SK-N-MC (cell line): ENCODE measurements at places on chromosomes 6 and 20.

- DNase-seq = no peak
Measured at GRCh38 chr20:38973107-38973506, 11.0 kb downstream of the DHX35 start.

- DNase-seq = no peak
Measured at GRCh38 chr6:113281431-113281830, 575.7 kb upstream of the MARCKS start.

DNA sequence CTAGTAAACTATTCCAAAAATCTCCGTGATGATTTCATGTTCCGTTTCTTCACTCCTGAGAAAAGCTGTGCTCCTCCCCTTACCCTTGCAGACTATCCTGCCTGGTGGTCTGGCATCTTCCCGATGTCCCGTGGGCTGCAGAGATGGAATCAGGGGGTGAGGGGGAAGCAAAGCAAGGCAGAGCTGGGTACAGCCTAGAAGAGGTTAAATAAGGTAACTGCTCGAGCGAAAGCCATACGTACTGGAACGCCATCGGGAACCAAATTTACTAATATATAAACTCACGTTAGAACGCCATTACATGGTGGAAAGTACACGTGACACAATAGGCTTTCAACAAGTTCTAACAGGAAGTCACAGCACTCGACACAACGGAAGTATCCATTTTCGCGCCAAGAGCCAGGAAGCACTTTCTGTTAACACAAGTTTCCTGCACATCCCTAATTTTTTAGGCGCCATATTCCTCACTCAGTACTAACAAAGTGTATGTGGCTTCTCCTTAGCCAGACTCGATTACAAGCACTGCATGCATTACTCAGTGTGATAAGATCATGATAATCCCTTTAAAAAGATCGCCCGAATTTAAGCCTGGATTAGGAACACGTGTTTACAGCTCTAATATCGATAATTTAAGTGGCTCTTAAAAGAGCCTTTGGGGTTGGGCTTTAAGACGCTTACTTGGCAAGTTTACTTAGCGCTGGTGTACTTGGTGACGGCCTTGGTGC, 101.6 kb upstream of the PRSS16 start:
- peak; percentile 79 for DNase-seq

DNA sequence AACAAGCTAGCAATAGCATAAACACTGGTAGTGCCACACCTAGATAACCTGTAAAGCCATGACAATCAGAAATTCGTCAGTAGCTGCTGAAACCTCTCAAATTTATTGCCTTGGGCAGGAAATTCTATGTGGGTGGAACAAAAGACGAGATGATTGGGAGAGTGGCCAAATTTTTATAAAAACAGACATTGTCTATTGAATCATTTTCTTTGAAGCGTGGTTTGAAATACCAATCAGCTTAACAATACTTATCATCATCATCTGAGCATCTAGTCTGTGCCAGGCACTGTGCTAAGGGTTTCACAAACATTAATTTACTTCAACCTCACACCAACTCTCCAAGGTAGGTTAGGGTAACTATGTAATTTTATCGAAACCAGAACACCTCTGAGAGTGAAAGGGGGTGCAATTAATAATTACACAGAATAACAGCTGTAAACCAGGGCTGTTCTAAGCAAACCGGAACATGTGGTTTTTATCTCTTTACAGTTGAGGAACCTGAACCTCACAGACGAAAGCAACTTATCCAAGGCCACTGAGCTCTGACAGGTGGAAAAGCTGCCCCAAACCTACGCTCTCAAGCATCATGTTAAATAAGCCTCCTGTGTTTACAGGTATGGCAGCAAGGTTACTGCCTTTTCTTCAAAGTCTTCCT, 43.4 kb downstream of the NHSL1 start:
- DNase-seq = no peak

DNA sequence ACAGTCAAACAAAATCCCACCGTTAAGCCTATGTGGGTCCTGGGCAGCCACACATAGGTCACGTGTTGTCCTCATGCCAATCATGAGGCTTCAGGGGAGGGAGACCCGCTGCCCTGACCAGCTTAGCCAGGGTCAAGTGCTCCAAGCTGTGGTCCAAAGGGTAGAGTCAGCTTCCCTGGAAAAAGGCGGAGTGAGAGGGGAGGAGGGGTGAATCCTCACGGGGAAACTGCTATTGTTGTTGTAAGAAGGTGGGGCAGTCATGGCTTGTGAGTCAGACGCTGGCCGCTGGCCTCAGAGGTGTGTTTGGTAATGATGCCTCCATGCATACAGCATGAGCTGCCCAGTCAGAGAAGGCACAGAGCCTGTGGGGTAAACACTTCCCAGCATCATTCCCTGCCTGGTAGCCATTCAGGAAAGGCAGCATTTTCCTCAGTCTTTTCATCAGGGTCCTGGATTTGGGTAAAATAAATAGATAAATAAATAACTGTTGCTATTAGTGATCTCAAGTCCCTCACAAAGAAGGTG, 8.7 kb downstream of the CST3 start:
- DNase-seq = no peak

DNA sequence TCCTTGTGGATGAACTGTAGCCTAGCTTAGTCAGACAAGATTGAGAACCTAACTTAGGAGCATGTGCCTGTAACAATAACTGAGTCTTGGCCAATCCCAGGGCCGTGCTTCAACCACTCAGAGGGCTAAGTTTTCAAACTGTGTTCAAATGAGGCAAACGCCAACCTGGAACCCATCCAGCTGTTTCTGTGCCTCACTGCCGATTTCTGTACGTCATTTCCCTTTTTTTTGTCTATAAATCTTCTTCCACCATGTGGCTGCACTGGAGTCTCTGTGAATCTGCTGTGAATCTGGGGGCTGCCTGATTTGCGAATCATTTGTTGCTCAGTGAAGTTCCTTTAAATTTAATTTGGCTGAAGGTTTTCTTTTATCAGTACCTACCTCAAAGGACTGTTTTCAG, 115.0 kb upstream of the CHD6 start:
- no peak for DNase-seq

DNA sequence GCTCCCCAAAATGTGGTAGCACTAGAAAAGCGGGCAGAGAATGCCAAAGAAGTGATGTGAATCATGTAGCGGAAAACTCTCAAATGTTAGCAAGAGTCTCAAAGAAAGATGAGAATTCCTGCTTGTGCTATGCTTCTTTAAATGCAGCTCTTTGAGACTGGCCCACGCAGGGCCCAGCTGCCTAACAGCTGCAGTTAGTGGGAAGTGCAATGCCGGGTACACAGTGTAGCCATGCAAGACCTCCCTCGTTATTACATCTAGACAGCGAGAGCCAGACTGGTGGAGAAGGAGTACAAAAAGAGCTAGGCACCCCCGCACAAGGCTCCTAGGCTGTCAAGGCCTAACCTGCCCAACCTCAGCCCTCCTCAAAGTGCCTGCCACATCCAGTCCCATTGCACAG, 201.7 kb upstream of the PRDM1 start:
- no peak for DNase-seq
